Metanephros (tissue), 2 donors: ENCODE measurements at places on chromosomes 16 and 17. TPM values are rescaled to one million over a fixed set of nuclear protein-coding genes. Genes with fewer than 3 reads are reported as not detected.

PHKB gene
- total RNA-seq: 83.3 TPM

LDHD gene
- total RNA-seq: 15.0 TPM

CLEC3A gene
- not detected for total RNA-seq

WNT9B gene
- 53.8 TPM for total RNA-seq

ESRP2 gene
- total RNA-seq: 16.1 TPM

KCTD13 gene
- total RNA-seq: 12.8 TPM

HS3ST2 gene
- total RNA-seq: 0.18 TPM

CRYM gene
- total RNA-seq: 6.1 TPM

ZNF629 gene
- total RNA-seq: 17.5 TPM

KREMEN2 gene
- 2.9 TPM for total RNA-seq

ABCA10 gene
- 9.3 TPM for total RNA-seq

RASL10B gene
- total RNA-seq: 8.5 TPM

SDR42E2 gene
- 0.18 TPM for total RNA-seq

TP53TG3F gene
- total RNA-seq: not detected

DNAH9 gene
- 3.6 TPM for total RNA-seq

KRTAP4-3 gene
- total RNA-seq: not detected

FOXJ1 gene
- total RNA-seq: 21.6 TPM

PIGL gene
- 41.3 TPM for total RNA-seq

HSPB9 gene
- total RNA-seq: 0.23 TPM

SPATA20 gene
- total RNA-seq: 59.0 TPM
